ENCODE measurements at places on chromosomes 1 and 21.
A peak's percentile ranks its signal among the peaks of the same experiment; 100 is the strongest.

DNA sequence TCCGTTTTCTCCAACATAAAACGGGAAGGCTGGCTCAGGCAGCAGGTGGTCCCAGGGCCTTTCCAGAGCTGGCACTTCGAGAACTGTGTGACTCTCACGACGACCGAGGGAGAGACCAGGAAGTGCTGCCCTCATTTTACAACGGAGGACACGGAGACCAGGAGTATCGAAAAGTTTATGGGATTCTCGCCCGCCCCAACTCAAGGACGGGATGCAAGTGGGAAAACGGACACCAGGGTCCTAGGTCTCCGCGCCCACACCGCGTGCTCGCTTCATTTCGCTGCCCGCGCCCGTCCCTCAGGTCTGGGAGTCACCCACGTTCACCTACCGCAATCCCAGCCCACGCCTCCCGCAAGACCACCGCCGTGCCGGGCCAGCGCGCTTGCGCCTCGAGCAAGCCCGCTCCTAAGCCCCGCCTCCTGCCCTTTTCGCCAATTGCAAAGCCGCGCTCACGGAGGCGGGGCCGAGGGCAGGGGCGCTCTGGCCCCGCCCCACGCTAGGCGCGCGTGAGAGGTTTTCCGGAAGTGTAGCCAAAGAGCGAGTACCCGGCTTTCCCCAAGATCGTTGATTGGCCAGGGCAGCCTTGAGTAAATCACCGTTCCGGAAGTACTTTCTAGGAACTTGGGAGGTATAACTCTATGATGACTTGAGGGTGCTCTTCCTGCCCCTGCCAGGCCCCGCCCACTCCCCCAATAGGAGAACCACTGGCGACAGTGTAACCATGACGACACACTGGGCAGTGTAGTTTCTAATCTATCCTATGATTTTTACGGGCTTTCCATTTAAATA, at the start of gene PARS2:
Gene PARS2 (minus strand): TSS at position 391 of the 789 bp plus-strand sequence. CDS start 5,362 bp downstream, outside the sequence.
- DNase-seq = peak; percentile 96

DNA sequence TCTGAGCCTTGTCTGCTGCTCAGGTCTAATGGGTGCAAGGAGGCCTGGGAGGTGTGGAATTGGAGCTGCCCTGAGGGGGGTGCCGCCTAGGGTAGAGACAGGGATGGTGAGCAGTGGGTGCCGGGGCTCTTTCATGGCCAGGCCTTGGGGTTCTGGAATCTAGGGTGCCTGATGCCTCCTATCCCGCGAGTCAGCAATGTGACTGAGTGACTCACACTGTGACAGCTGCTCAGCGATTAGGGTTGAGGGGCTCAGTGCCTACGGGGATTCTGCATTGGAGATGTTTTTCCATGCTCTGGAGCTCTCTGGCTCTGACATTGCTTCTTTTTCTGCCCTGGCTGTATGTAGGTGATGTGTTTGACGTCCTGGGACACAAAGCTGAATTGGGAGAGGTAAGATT, 16.8 kb downstream of the ATP8B2 start:
- no peak for DNase-seq

DNA sequence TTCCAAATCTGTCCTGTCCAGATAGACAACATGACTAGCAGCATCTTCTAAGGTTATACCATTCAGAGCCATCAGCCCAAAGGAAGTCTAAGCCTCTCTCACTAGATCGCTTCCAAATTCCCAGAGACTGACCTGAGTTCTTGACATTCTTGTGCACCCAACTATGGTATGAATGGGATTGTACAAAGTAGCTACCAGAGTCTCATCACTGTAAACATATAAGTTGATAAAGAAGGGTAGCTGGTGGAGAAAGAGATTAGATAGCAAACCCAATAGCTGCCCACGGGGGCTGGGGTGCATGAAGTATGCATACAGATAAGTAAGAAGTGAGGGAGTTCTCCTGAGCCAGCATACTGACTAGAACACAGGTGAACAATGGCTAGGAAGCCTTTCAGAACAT, 180.0 kb downstream of the PLPP3 start:
- no peak for DNase-seq

GRCh38 chr21:32545948-32546441, 39.3 kb downstream of the TCP10L start:
- DNase-seq = no peak

DNA sequence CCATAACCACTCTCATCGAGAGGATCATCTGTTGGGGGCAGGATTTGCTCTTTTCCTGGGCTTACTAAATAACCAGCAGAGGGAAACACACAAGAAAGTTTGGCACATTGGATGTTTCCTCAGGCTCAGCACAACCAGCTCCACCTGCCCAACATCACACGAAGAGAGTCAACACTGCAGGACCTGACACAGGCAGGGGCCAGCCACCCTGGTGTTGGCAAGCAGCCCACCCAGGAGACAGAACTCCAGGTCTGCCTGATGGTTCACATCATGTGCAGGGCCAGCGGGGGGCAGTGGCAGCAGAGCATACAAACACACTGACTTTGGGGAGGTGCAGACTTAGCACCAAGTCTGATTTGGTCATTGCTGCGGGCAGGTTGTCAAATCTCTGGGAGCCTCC, 182.3 kb upstream of the GALNT2 start:
- DNase-seq = no peak

DNA sequence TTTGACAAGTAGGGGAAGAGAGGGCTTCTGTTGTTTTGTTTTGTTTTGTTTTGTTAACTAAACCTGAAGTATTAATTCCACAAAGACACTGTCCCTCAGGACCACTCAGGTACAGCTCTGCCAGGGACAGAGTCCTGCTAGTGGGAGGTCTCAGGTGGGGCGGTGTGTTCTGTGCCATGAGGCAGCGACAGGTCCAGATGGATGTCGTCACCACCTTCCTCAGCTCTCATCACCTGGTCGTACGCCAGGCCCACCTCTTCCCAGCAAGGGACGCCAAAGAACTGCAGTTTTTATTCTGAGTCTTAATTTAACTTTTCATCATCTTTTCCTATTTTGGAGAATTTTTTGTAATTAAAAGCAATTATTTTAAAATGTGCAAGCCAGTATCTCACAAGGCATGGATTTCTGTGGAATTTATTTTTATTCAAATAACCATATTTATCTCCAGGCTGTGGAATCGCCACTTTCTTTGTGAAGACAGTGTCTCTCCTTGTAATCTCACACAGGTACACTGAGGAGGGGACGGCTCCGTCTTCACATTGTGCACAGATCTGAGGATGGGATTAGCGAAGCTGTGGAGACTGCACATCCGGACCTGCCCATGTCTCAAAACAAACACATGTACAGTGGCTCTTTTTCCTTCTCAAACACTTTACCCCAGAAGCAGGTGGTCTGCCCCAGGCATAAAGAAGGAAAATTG, 62.5 kb downstream of the POFUT2 start:
- no peak for DNase-seq

DNA sequence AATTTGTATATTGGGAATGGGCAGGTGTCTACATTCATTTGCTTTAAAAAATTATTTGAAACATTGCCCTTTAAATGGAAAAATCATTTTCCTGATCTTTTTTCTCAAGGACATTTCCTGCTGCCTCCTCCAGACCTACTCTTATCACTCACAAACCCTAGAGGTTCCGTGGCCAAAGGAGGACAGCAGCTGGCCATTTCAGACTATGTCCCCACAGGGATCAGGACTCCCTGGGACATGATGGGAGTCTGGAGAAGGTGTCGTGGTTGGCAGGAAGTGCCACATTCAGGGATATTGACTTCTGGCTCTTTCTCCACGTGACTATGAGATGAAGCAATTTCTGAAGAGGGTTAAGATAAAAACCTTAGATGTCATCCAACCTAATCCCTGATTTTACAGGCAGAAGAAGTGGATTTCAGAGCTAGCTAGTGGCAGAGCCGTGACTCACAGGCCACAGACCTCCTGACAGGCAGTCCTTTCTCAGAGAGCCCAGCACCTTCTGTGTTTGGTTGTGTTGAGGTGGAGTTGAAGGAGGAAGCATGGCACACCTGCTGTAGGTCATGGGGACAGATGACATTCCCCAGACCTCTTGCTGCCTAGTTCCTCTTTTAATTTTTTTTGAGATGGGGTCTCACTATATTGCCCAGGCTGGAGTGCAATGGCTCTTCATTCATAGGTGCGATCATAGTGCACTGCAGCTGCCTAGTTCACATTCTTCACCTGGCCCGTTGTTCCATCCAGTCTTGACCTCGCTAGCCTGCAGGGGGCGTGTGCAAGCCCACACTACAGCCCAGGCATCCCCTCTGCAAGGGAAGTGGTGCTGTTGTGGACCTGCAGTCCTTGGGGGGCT, 25.5 kb upstream of the IL10 start:
- no peak for DNase-seq

GRCh38 chr21:34779860-34780259, 111.1 kb downstream of the CLIC6 start:
- no peak for DNase-seq

GRCh38 chr1:176796583-176796982, 333.6 kb downstream of the PAPPA2 start:
- DNase-seq = no peak

- DNase-seq = no peak
Observed at GRCh38 chr1:53259932-53260331, 21.6 kb upstream of the MAGOH start.

- DNase-seq = no peak
Observed at GRCh38 chr1:52225174-52225573, 83.3 kb downstream of the ZFYVE9 start.

DNA sequence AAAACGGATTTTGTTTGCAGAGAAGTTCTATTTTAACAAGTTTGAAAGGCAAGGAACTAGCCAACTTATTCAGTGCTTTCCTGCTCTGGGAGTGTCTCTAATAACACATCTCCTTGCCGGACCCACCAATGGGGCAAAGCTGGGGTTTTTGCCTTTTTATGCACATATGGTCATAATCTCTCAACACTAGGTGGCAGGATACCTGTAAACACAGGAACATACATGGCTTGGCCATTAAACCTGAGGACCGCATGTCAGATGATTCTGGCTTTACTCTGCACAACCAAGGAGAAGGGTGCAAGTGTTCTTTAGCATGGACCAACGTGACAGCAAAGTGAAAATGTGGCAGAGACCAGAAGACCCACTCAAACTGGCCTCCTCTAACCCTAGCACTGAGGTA, 4.9 kb downstream of the TMEM9 start:
- peak; percentile 20 for DNase-seq

- DNase-seq = no peak
Observed at GRCh38 chr1:169647512-169647911, 17.6 kb upstream of the SELP start.

DNA sequence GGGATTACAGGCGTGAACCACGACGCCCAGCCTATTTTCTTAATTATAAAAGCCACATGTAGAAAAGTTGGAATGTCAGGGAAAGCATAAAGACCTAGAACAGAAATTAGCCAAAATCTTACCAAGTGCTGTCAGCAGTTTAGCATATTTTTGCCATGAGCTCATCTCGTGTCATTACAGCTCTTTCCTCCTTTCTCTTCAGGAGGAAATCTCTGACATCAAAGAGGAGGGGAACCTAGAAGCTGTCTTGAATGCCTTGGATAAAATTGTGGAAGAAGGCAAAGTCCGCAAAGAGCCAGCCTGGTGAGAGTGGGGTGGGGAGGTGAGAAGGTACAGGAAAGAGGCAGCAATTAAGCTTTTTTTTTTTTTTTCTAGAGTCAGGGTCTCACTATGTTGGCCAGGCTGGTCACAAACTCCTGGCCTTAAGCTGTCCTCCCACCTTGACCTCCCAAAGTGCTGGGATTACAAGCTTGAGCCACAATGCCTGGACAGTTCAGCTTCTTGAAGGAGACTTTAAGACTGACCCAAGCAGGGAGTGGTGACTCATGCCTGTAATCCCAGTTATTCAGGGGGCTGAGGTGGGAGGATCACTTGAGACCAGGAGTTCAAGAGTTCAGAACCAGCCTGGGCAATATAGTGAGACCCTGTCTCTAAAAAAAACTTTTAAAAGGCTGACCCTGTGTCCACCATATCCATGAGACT, 8.4 kb upstream of the BGLAP start:
- DNase-seq = no peak

DNA sequence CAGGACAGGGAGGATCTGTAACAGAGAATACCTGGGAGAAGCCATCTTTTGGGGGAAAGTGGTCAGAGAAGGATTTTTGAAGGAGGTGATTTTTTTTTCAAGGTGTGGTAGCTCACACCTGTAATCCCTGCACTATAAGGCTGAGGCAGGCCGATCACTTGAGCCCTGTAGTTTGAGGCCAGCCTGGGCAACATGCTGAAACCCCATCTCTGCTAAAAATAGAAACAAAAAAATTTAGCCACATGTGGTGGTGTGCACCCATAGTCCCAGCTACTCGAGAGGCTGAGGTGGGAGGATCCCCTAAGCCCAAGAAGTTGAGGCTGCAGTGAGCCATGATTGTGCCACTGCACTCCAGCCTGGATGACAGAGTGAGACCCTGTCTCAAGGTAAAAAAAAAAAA, 67.4 kb upstream of the ARTN start:
- no peak for DNase-seq

DNA sequence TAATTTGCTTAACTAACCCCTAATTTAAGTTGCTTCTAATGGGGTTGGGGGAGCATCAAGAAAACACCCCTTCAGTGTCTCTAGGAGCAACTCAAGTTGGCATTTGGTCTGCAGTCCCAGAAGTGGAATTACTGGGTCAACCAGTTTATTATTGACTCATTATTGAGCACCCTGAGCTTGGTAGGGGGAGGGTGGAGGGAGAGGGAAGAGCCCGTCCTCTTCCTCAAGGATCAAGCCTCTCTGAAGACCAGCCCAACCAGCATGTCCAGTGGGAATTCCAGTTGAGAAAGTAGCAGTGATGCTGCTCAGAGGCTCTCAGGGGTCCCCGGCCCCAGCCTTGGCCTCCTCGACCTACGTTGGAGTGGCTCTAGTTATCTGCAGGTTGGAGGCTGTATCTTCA, 2.1 kb upstream of the PLA2G2F start:
- DNase-seq = no peak

DNA sequence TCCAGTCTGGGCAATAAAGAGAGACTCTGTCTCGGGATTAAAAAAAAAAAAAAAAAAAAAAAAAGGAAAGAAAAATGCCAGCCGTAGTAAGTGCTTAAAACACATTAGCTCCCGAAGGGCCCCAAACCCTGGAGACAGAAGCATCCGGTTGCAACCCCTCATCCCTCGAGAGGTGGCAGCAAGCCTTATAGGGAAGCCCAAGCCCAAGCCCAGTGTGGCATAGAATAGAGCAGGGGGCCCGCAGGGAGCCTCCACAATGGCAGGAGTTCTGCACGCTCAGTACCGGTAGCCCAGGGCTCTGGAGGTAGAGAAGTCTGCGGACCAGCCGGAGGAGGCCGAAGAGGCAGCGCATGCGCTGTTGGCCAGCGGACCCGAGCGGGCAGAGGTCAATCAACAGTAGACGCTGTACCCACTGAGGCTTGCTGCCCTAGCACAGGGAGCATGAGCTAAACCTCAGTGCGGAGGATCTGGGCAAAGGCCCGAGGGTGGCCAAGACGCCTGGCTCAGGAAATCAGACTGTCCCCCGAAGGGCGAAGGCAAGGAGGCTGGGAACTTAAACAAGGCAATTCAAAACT, 34.1 kb upstream of the C1orf198 start:
- no peak for DNase-seq

- DNase-seq = no peak
Observed at GRCh38 chr1:179115181-179115580, 33.3 kb downstream of the TOR3A start.

- DNase-seq = no peak
Observed at GRCh38 chr1:10613861-10614260, 139.1 kb downstream of the PEX14 start.

Measured in GM18507 (cell line).